ENCODE measurements at places on chromosomes 2 and 18.

- no peak for DNase-seq
These were observed 25.0 kb downstream of the SPP2 start for GRCh38 chr2:234075518-234075915.

DNA sequence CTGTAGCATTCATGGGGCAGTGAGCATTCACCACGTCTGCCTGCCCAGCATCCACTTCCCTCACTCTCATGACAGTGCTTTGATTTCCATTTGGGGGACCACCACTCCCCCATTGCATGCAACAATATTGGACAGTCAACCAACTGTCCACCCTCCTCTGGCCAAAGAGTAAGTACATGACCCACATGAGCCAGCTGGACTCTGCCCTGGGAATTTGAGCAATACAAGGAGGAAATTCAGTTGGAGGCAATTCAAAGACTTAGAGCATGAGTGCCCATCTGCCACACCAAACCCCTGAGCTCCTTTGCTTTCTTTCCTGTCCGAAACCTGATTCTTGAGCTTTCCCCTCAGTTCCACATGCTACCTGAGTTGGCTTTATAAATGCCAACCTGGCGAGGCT is 41.7 kb upstream of the PNO1 start:
- DNase-seq, result no peak

- DNase-seq, result no peak
These were observed 217.7 kb downstream of the TNS1 start for GRCh38 chr2:217784996-217785543.

DNA sequence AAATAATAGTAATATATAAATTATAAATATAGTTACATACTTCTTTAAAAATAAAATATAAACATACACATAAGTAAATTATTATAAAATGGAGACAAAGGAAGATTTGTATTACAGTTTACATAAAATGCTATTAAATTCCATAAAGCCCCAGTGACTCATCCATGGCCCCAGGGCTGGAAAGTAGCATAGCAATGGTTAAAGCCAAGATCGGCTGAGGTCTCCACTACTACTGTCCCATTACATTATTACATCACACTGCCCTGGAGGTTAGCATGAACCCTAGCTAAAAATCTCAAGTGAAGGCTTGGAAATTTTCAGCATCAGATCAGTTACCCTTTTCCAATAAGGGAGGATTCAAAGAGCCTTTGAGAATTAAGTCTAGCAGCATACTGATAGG is 936.2 kb downstream of the DSC3 start:
- DNase-seq, result no peak

- peak; percentile 4 for DNase-seq
These were observed 111.6 kb upstream of the DNMT3A start for GRCh38 chr2:25453199-25453905.

DNA sequence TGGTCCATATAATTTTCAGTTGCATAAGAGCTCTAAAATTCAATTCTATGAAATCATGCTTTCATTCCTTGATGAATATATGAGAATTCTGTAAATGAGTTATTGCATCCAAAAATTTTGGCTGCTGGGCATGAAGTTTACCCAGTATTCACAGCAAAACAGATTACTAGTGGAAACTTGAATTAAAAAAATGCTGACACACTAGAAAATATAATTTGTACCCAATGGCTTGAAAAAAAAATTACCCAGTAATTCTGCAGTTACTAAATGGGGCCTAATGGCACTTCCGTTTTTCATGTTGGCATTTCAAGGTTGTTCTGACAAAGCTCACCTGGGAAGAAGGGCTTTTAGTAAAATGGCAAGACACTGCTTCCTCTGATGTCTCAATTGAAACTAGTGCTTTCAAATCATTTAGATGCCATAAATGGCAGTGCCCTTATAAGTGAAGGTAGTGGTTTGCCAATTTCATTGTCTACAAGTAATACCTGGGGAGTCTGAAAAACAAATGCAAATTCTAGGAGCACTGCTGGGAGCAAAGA is 343.6 kb downstream of the TDRD15 start:
- DNase-seq, result no peak

- no peak for DNase-seq
These were observed 67.8 kb upstream of the ST6GAL2 start for GRCh38 chr2:106953779-106954178.

DNA sequence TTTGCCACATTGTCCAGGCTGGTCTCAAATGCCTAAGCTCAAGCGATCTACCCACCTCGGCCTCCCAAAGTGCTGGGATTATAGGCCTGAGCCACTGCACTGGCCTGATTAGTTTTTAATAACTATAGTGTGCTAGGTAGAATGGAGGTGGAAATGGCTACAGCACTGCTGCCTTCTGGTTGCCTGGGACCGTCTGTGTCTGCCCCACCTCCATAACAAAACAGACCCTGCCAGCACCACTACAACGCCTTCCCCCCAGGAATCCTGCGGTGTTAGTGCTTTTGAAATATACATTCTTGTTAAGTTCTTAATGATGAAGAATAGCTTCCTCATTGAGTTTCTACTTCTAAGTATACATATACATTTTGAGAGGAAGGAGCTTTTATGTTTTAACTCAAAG is 148.2 kb upstream of the ITGA6 start:
- no peak for DNase-seq

- peak; percentile 52 for DNase-seq
These were observed 12.1 kb upstream of the MAPRE2 start for GRCh38 chr18:35029103-35029502.

GRCh38 chr2:1538663-1539062 is 125.4 kb downstream of the TPO start:
- peak; percentile 12 for DNase-seq

GRCh38 chr2:36949845-36950244 is 16.5 kb downstream of the STRN start:
- no peak for DNase-seq

DNA sequence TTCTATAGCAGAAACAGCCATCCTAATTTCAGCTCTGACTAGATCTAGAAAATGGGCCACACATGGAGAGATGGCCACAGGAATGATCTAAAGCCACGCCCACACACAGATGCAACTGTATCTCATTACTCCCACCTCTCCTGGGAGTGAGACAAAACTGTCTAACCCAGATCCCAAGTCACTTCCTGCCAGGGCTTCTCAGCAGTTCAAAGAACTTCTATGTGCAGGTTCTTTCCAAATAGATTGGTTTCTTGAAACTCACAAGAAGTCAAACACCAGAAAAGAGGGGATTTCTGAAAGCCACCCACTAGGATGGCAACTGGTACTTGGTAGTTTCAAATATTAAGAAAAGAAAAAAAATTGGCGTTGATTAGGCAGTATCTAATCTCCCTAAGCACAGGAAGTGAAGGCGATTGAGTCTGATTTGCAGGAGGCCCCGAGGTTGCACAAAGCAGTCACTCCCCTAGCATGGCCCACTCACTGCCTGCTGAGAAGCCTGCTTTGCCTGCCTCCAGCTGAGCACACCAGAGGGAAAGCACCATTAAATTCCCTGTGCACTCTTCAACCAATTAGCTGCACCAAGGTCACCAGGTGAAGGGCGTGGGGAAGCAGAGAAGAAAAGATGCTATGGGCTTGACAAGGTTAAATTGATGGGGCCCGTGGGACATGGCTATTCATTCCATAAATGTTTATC is 51.1 kb downstream of the PAPOLG start:
- DNase-seq, result peak; percentile 41

DNA sequence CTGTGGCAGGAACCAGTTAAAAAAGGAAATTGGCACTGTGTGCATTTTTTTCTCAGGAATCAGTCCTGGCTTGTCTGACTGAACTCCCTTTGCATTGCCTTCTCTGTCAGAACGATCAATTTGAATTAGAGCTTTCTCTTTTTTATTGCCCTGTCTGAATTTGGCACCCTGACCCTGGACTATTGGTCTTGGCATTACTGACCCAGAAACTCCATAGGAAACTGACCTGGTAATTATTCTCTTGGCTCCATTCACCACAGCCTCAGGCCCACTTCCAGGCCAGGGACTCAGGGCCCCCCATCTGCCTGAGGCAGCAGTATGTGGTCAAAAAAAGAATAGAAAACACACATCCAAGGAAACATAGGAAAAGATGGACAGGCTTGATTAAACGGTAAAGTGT is 32.0 kb upstream of the CCDC88A start:
- DNase-seq, result no peak

DNA sequence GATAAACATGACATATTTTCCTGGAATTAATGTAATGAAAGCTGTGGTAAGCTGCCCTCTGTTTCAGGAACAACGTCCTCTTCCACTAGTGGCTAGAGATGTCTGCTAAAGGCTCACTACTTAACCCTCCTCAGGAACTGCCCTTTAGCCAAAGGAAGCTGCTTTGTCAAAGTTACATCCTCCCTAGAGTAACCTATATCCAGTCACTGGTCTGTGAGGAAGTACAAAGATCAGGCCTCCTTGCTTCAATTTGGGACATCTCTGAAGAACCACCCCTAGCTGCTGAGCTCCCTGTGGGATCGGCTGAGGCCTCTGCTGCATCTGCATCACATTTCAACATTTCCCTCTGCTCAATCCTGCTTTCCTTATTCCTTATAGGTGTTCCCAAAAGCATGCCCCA is 107.8 kb downstream of the PRELID3A start:
- peak; percentile 18 for DNase-seq

DNA sequence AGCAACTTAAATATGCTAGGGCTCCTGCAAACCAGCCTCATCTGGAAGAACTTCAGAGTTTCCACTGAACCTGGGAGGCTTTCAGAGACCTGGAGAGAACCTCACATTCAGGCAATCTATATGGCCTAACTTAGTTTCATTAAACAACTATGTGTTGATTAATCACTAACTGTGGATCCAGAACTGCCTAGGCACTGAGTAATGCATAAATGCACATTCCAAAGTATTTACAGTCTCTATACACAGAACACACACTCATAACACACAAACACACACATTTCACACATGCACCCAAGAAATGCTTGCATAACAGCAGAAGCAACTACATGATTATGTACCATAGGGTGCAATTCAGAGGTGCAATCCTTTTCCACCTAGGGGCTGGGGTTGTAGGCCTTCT is 552.8 kb downstream of the BCL11A start:
- DNase-seq, result no peak

GRCh38 chr2:5235701-5236100 is 456.5 kb upstream of the SOX11 start:
- no peak for DNase-seq

DNA sequence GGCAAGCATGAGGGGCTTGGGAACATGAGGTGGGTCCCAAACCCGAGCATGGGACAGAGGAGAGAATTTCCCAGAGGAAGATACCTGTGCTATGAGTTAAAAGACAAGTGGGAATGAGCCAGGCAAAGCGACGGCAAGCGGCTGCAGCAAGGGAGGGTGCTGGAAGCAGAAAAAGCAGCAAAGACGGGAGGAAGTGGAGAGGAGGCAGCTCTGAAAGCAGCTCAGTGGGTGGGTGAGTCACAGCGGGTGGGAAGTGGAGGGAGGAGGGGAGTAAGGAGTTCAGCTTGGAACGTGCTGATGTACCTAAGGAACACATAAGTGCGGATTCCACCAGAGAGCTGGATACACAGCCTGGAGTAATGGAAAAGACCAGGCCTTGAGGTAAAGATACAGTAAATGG is 41.4 kb downstream of the THUMPD2 start:
- DNase-seq, result peak; percentile 85

DNA sequence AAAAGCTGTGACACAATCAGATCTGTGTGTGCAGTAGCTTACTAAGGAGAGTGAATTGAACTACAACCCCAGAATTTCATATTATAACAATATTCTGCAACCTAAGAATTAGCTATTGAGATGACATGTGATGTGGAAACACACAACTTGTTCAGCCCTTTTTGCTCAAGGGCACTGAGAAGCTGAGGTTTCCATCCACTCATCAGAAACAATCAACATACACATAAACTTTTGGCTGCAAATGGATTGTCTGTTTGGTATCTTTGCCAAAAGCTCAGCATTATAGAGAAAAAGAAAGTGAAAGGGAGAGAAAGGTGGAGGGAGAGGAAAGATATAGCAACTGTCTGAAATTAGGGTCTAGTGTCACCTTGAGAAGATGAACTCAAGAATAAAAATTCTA is 117.2 kb upstream of the KLF7 start:
- DNase-seq, result peak; percentile 35

DNA sequence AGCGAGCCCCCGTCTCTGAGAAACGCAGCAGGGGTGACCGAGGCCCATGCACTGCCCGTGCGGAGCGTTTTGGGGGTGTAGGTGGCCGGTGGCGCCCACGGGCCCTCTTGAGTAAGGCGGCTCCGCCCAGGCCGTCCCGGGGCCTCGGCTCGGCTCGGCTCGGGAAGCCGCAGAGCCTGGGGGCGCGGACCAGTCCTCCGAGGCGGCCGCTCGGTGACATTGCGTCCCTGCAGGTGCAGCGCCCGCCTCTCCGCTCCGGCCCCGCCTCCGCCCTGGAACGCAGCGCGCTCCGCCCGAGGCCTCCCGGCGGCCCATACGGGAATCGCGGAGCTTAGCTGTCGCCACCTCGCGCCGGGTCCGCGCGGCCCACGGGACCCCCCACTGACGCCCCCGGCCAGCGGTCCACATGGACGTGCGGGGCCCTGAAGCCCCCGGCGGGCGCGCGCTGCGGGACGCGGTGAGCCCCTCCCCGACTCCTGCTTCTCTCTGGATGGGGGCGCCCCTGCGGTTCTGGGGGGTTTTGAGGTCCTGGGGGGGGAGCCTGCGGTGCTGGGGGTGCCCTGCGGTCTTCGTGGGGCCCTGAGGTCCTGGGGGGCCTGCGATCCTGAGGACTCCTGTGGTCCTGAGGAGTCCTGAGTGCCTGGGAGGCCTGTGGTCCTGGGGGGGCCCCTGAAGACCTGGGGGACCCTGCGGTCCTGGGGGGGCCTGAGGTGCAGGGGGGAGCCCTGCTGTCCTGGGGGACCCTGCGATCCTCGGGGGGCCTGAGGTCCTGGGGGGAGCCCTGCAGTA is at the start of gene HSBP1L1:
HSBP1L1 (plus strand) TSS at position 314 of the 789 bp plus-strand sequence; CDS start at position 407, 93 bp downstream.
- peak; percentile 27 for DNase-seq

DNA sequence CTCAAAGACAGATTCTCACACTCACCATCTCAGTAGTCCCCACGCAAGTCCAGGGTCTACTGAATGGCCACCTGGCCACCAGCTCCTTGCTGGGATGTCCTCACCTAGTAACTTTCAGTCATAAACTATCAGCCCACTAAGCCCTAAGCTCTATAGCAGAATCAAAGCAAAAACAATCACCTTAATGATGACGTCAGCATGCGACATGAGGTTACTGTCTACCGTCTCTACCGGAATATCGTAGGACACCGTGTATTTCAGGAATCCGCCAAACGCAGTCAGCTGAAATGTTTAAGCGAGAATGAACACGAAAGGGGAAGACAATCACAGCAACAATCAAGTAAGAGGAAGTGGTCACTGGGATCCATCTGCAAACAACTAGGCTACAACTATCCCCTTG is 81.8 kb downstream of the LAMA1 start:
- DNase-seq, result no peak

GRCh38 chr2:29753671-29754444 is 167.5 kb downstream of the ALK start:
- no peak for DNase-seq

GRCh38 chr2:95234286-95234785 is 27.0 kb downstream of the ZNF892 start:
- no peak for DNase-seq

DNA sequence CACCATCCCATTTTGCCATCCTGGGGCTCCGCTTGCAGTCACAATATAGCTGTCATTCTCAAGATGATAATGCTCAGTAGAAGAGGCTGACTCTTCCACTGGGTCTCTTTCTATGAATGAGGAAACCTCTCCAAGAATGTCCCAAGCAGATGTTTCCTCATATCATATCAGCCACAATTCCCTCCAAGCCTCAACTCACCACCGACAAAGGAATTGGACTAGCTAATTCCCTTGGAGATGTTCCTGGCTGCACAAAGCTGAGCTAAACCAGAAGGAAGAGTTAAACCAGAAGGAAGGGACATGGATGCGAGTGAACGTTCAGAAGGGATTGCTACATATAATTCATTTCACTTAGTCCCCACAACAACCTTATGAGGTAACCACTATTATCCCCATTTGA is 65.0 kb upstream of the NPAS2 start:
- DNase-seq, result peak; percentile 39
